ENCODE measurements at places on chromosomes 3 and 15. TPM values are rescaled to one million over a fixed set of nuclear protein-coding genes. Genes with fewer than 3 reads are reported as not detected.
A peak's percentile ranks its signal among the peaks of the same experiment; 100 is the strongest.

- no peak for DNase-seq
Observed at GRCh38 chr3:169278092-169278491, 385.4 kb downstream of the MECOM start.

GRCh38 chr15:80333261-80333660 lies 70.9 kb upstream of the ARNT2 start:
- DNase-seq: no peak

- peak; percentile 95 for DNase-seq
Observed at GRCh38 chr15:39919748-39920509, at the start of gene GPR176. TSS of gene GPR176 (minus strand) at chr15:39920266. CDS start at chr15:39920026, 240 bp downstream.

DNA sequence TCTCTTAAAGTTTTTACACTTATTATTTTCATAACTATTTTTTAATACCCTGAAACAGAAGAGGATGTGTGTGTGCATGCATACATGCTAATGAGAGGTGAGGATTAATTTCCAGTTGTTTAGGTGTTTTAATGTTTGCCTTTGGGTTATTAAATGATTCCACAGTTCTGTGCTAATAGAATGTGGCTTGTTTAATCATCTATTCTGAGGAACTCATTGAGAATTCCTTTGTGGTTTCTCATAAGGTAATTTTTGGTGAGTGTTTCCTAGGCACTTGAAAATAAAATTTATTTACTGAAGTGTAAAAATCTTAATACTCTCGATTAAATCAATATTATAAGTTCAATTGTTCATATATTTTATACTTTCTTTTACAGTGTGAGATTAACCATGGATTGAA lies 38.0 kb downstream of the STAC start:
- DNase-seq: no peak

DNA sequence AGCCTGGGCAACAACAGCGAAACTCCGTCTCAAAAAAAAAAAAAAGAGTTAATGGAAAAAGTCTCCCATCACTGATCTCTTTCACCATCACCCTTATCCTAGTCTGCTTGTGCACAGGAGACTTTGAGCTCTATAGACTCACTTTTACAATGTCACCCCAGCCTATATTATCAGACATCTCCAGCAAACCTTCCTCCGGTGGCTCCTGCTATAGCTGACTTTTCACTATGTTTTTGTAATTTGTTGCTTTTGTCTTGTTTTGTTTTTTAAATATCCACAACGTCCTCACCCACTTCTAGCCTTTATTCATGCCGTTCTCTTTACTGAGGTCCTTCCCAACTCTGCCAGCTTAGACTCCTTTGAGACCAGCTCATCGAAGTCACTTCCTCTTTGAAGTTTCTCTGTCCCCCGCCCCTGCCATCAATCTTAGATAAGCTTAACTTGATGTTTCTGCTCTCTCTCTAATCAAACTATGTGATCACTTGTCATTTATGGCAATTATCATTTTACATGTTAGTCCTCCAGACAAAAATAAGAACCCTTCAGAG lies 82.7 kb upstream of the CHD2 start:
- no peak for DNase-seq

GRCh38 chr3:149833241-149833640 lies 20.2 kb downstream of the RNF13 start:
- DNase-seq: no peak

- no peak for DNase-seq
Observed at GRCh38 chr15:63323798-63324563, 46.6 kb downstream of the APH1B start.

DNA sequence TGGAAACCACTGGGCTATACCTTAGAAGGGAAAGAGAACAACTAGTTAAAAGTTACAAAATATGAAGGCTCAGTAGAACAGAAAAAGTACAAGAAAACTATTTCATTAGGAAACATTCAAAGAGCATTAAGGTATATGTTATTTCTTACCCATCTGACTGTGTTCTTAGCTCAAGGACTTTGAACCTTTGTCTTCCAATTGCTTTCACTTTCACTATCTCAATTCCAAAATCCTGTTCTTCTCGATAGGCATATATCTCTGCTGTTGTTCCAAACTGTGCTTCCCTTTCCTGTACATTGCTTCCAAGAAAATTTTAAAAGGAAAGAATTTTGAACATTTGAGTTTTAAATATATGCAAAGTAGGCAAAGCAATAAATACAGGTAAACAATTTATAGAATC lies 6.9 kb downstream of the CRBN start:
- no peak for DNase-seq

- no peak for DNase-seq
Observed at GRCh38 chr3:188978421-188979171, 193.2 kb upstream of the TPRG1 start.

DNA sequence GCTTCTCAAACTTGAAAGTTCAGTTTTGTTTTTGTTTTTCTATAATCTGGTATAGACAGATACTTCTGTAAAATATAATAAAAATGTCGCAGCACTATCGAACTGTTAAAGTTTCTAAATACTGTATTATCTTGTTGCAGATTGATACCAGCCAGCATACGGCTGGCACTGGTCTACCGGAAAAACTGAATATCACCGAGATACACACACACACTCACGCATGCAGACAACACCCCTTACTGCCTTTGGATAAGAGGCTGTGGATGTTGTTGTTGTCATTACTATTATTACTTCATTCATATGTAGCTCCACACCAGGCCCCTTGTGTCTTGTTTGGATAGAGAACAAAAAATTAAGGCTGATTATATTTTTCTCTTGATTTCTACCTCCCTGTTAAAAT lies 32.4 kb downstream of the MAP6D1 start:
- DNase-seq: no peak

DNA sequence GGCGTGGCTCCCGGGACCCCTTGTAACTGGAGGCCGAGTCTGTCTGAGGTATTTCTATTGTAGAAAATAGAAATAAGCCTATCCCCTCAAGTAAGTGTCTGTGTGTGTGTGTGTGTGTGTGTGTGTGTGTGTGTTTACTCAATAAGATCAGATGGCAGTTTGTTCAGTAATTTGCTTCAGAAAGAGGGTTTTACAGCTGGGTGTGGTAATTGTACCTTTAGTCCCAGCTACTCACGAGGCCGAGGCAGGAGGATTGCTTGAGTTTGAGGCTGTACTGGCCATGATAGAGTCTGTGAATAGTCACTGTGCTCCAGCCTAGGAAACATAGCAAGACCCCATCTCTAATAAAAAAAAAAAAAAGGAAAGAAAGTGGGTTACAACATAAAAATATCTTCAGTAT lies 8.7 kb downstream of the SPINT1 start:
- DNase-seq: no peak

- no peak for DNase-seq
Observed at GRCh38 chr3:139558351-139559266, 19.1 kb upstream of the RBP1 start.

- DNase-seq: no peak
Observed at GRCh38 chr3:33490641-33491241, 50.5 kb upstream of the UBP1 start.

GRCh38 chr3:71817262-71817661 lies 32.3 kb upstream of the PROK2 start:
- no peak for DNase-seq

- DNase-seq: no peak
Observed at GRCh38 chr3:80043226-80043625, 275.4 kb upstream of the ROBO1 start.

DNA sequence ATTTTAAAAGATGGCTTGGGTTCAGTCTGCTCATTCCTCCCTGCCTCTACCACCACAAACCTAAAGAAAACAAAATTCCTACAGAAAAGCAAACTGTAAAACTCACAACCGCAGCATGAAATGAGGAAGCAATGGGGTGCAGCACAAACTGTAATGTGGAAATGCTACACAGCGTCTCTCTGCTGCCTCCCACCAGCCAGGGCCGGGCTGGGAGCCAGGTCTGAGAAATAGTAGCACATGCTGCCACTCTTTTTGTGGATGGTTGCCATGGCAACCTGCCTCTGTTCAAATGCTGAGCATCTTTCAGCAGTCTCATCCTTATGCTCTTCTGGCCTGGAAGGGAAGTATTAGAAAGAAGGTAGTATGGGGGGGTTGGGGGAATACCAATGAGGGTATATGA lies 55.4 kb downstream of the EOMES start:
- no peak for DNase-seq

GRCh38 chr15:71821547-71822129 lies 11.3 kb downstream of the NR2E3 start:
- no peak for DNase-seq

DNA sequence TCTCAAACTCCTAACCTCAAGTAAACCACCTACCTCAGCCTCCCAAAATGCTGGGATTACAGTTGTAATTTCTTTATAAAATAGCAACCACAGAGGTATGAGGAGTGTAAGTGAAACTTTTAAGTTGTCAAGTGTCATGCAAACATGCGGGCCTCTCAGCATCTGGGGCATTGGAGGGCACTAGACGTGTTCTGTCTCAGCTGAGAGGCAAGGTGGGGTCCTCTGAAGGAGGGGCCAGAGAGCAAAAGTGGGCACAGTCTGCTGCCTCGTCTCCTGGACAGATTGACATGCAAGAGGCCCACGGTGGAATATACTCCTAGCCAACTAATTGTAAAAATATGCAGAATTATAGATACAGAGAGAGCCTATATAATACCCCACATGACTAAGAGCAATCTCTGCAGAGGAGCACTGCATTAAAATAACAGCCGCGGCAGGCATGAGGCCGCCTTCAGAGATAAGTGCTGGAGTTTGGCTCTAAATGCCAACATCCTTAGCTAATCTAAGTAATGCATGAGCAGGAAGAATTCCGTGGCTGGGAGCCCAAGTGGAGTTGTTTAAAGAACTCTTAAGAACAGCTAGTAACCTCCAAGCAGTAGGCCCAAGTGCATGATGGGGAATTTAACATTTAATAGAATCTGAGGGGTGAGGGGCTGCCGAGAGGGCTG lies 87.8 kb upstream of the RNU6-1 start:
- peak; percentile 68 for DNase-seq

DNA sequence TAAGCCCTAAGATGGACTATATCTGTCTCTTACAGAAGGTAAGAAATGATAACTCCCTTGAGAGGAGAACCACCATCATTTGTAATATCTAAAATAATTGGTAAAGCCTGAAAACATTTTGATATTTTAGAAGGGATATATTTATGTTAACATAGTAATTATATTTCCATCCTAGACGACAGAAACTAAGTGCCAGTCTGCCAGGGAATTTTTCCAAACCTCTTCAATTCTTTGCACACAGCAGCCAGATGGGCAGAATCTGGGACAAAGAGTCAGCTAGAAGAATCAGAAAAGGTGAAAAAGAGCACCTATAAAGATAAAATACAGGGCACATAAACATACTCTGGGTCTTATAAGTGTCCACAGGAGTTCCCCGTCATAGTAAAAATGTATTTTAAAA lies 70.0 kb upstream of the CBLB start:
- DNase-seq: no peak

DNA sequence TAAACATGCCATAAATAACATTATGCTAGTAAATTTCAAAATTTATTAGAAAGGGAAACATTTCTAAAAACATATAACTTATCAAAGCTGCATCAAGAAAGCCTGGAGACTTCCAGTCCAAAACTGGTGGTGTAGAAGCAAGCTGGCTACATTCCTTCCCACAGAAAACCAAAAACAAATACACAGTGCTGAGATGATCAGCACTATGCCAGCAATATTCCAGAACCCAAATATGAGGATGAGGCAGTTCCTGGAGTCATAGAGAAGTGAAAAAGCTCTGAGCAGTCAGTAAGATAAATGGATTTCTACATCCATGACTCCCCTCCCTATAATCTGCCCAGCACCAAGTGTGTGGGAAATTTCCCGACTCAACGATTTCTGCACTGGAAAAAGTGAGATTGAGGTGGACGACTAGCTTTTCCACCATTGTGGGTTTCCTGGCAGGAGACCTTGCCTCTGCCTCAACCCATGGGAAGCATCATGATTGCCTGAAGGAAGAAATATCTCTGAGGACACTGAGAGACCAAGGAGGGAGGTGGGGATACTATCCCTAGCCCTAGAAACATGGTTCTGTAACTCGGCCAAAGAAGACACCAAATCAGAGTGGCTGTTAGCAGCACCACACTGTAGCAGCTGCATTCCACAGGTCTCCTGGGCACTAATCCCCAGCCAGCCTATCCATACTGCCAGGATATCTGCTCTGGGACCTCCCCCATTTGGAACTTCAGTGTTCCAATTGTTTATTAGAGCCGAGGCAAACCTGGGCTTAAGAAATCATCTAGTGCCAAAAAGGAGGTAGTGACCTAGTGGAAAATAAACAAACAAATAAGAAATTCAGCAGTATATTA lies 11.8 kb upstream of the CLN6 start:
- no peak for DNase-seq

DNA sequence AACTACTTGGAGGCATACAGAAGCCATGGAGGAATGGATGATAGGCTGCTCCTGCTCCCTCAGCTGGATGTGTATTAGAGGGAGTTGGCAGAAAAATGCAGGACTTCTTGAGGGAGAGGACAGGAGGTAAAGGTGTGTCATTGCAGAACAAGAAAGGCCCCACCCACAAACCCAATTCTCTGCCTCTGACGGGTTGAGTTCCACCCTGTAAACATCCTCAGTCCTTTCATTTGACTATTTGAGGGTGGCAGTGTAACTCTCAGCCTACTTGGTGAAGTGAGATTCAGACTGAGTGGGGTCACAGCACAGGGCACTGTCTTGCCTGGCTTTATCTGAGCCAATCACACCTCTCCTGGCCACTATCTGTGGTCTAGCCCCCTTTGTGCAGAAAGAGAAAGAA lies at the start of gene TPRG1:
TSS of gene TPRG1 (plus strand) at position 265 of the 400 bp plus-strand sequence. CDS start 35,414 bp downstream, outside the sequence.
- no peak for DNase-seq

DNA sequence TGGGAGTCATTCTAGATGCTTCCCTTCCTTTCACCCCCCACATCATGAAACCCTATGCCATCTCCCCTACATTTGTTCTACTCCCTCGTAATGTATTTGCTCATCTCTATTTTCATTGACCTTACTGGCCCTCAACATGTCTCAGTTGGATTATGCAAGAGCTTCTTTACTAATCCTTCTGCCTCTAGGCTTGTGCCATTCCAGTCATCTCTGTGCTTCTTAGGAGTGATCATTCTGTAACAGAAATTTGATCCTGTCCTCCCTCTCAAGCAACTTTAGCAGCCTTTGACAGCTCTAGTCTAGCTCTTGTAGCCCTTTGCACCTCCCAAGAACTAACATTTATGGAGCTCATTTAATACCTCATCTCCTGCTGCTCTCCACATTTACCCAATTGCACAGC lies 64.7 kb downstream of the ISL2 start:
- no peak for DNase-seq

- no peak for DNase-seq
Observed at GRCh38 chr15:29883126-29883525, 60.9 kb upstream of the TJP1 start.

DNA sequence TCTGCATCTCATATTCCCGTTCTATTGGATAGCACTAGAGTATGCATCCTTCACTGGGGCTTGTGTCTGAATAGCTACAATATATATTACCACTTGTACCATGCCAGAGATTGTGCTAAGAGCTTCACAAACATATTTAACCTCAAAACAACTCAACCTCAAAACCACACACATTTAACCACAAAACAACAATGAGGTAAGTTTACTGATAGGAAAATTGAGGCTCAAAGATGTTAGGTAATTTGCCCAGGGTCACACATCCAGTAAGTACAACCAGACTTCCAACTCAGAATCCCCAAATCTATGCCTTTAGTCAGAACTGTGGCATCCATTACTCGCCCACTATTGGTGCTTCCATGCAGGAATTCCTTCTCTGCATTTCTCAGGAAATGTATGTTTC lies 220.0 kb downstream of the FAM43A start:
- DNase-seq: no peak

ACAN gene
- total RNA-seq: not detected

RSL24D1 gene
- 103 TPM for total RNA-seq

SOX14 gene
- not detected for total RNA-seq

RTP3 gene
- total RNA-seq: not detected

APH1B gene
- total RNA-seq: 26.8 TPM

ACTC1 gene
- total RNA-seq: 5.8 TPM

EPHB3 gene
- total RNA-seq: 2.9 TPM

SLC22A14 gene
- total RNA-seq: not detected

U2SURP gene
- 76.0 TPM for total RNA-seq

GMNC gene
- total RNA-seq: not detected

ZNF620 gene
- total RNA-seq: 0.69 TPM
